ENCODE measurements at places on chromosomes 3 and 15.

DNA sequence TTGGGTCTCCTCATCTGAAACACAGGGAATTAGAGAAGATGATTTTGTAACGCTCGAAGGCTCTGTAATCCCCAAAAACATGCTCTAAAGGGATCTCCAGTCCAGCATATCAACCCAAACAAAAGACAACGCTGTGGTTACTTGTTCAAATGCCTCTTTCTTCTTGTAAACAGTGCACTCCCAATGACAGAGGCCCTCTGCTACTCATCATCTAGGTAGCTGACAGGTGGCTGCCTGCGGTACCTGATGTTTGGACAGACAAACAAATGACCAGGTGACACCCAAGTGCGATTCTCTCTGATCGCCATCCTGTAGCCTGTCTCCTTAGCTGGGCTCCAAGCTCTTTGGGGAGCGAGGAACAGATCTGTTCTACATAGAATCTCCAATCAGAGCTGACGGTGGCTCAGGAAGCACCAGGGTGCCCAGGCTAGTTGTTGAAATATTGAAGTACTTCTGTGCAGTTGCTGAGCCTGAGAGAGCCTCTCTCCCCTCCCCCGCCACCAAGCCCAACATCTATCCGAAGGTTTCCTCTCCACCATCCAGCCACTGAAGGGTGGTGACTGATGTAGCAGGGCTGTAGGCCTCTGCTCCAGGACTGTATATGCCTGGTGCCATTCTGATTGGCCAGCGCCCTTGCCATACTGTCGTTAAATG is 238.7 kb downstream of the XXYLT1 start:
- H3K4me1 ChIP-seq = no peaks in the 10 kb centered on the region
- H3K27me3 ChIP-seq = no peaks in the 10 kb centered on the region

- no peaks in the 10 kb centered on the region for H3K36me3 ChIP-seq
- peaks cover 2% of the 10 kb centered on the region for H3K4me1 ChIP-seq
- H3K4me3 ChIP-seq = no peak overlapping the region
- DNase-seq = no peak
Measured at GRCh38 chr15:63597821-63598220, 634 bp downstream of the FBXL22 start.

GRCh38 chr15:72847033-72847432 is 63.5 kb upstream of the ADPGK start:
- H3K27ac ChIP-seq = no peak overlapping the region
- 0 out of 2 replicates have a peak, but pooled peaks cover 2% of the 10 kb centered on the region for H3K4me1 ChIP-seq
- H3K4me3 ChIP-seq = no peak overlapping the region
- no peak for DNase-seq
- H3K27me3 ChIP-seq = no peaks in the 10 kb centered on the region

GRCh38 chr15:74044267-74045110 is 37.9 kb downstream of the GOLGA6A start:
- H3K4me3 ChIP-seq = no peak overlapping the region
- H3K27me3 ChIP-seq = no peaks in the 10 kb centered on the region
- H3K27ac ChIP-seq = no peak overlapping the region

- H3K27me3 ChIP-seq = no peaks in the 10 kb centered on the region
- no peaks in the 10 kb centered on the region for H3K36me3 ChIP-seq
- no peak overlapping the region for H3K27ac ChIP-seq
- H3K4me3 ChIP-seq = no peak overlapping the region
- no peak for DNase-seq
Measured at GRCh38 chr3:123478314-123478713, 29.4 kb upstream of the ADCY5 start.

- no peak overlapping the region for H3K4me3 ChIP-seq
- no peak for DNase-seq
- no peaks in the 10 kb centered on the region for H3K36me3 ChIP-seq
Measured at GRCh38 chr15:82845686-82846085, 36.3 kb downstream of the WHAMM start.

DNA sequence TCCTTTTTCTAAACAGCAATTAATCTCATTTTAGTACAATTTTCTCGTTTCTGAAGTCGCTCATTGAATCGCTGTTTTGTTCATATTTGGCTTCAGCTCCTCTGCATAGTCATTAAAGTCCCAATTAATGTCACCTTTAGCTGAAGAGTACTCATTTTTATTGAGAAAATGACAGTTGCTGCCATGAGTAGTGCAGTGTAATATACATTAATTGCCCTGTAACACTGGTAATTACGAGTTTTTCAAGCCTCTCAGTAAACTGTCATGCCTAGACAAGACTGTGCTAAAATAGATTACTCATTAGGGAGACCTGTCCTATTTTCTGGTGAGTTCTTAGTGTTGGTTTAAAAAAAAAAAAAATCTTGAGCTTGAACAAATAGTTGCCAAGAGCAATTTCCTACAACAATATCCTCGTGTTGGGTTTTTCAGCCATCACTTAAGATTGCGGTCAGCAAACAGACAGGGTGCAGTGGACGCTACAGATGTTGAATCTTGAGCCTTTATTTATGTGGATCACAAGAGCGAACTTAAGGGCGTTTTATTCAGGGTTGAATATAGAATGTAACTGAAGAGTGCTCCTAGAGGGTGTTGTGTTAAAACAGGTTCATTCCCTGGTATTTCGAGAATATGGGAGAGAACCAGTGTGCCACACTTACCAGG is 176.0 kb downstream of the CDIN1 start:
- no peaks in the 10 kb centered on the region for H3K36me3 ChIP-seq
- no peak overlapping the region for H3K27ac ChIP-seq
- H3K4me3 ChIP-seq = no peak overlapping the region

DNA sequence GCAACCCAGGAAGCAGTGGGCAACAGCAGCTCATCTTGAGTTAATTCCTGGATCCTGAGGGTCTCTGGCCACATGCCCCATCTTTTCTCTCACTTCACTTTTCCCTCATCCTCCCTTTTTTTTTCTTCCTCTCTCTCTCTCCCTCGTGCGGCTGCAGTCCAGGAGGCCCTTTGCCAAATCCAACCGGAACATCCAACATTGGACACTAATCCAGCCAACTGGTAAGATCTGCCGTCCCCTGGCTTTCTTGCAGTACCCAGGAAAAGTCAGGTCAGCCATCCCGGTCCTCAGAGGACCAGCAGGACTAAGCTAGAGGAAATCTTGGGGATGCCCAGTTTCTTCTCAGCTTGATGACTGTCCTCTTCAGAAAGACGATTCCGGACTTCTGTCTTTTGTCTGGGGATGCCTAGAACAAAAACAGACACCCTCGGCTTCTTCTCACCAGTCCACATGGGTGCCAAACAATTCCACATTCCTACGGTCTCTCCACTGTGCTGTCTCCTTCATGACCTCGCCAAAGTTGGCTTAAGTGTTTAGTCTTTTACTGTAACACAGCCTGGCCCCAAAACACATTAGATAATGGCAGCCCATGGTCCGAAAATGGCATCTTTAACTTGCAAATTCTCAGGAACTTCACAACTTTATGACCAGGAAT is 115.6 kb downstream of the GSK3B start:
- H3K4me1 ChIP-seq = no peaks in the 10 kb centered on the region
- H3K27me3 ChIP-seq = no peaks in the 10 kb centered on the region
- H3K4me3 ChIP-seq = no peak overlapping the region
- no peak overlapping the region for H3K27ac ChIP-seq
- no peaks in the 10 kb centered on the region for H3K36me3 ChIP-seq

DNA sequence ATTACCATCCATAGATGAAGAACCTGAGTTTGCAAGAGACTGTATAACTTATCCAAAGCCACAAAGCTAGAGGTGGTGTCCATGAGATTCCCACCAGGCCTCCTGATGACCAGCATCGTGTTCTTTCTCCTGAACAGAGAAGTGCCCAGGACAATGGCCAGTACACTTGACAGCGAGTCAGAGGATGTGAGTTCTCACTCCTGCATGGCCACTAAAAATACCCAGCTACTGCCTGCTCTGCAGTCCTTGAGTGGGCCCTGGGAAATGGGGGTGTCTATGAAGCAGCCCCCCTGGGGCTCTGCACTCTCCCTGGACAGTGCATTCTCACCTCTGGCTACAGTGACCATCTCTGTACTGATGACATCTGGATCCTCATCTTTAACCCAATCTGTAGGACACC is 201.2 kb downstream of the RPLP1 start:
- H3K4me1 ChIP-seq = peaks cover 4% of the 10 kb centered on the region
- H3K4me3 ChIP-seq = no peak overlapping the region
- H3K27ac ChIP-seq = no peak overlapping the region
- no peaks in the 10 kb centered on the region for H3K36me3 ChIP-seq
- DNase-seq = no peak

- no peak overlapping the region for H3K27ac ChIP-seq
- no peak overlapping the region for H3K4me3 ChIP-seq
- no peaks in the 10 kb centered on the region for H3K27me3 ChIP-seq
Measured at GRCh38 chr3:177471733-177472480, 274.6 kb upstream of the TBL1XR1 start.

GRCh38 chr3:159859424-159859823 is 129.2 kb upstream of the IL12A start:
- no peak overlapping the region for H3K4me3 ChIP-seq
- no peak overlapping the region for H3K27ac ChIP-seq
- H3K4me1 ChIP-seq = no peaks in the 10 kb centered on the region
- no peaks in the 10 kb centered on the region for H3K36me3 ChIP-seq
- DNase-seq = no peak
- no peaks in the 10 kb centered on the region for H3K27me3 ChIP-seq

- no peaks in the 10 kb centered on the region for H3K27me3 ChIP-seq
- H3K36me3 ChIP-seq = no peaks in the 10 kb centered on the region
- no peak overlapping the region for H3K27ac ChIP-seq
- DNase-seq = no peak
- H3K4me1 ChIP-seq = no peaks in the 10 kb centered on the region
Measured at GRCh38 chr3:138184994-138185393, 2.1 kb upstream of the ARMC8 start.

GRCh38 chr3:175426805-175427204 is 567.7 kb downstream of the NAALADL2 start:
- DNase-seq = no peak
- H3K4me1 ChIP-seq = no peaks in the 10 kb centered on the region
- no peak overlapping the region for H3K4me3 ChIP-seq
- no peaks in the 10 kb centered on the region for H3K27me3 ChIP-seq
- no peaks in the 10 kb centered on the region for H3K36me3 ChIP-seq
- no peak overlapping the region for H3K27ac ChIP-seq

- H3K27ac ChIP-seq = no peak overlapping the region
- H3K4me1 ChIP-seq = no peaks in the 10 kb centered on the region
- no peaks in the 10 kb centered on the region for H3K36me3 ChIP-seq
- no peak overlapping the region for H3K4me3 ChIP-seq
Measured at GRCh38 chr3:90007778-90008499, 900.5 kb downstream of the EPHA3 start.

DNA sequence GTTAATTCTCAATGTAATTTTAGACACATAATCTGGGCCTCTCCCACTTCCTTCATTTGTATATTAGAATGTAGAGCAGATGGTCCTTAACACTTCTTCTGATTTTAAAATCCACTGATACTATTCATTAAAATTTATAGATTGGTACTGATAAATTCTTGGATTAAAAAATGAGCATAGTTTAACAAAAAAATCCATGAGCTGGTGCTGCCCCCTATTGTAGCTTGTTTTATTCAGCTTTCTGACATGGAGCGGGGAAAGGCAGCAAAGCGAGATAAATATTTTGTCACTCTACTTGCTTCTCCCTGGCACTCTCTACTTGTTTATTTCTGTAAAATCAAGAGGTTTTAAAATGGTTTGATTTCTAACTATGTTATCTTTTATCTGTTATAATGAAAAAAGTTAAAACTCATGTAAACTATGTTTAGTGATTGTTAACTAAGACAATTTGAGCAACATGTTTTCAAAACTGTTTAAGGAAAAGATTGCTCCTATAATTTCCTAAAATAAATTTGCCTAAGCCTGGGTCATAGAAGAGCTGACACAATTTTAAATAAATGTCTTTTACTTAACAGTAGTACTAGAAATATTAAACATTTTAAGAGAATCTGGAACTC is 26.5 kb upstream of the PLOD2 start:
- no peak for DNase-seq
- no peak overlapping the region for H3K27ac ChIP-seq
- H3K36me3 ChIP-seq = no peaks in the 10 kb centered on the region
- H3K4me1 ChIP-seq = no peaks in the 10 kb centered on the region

DNA sequence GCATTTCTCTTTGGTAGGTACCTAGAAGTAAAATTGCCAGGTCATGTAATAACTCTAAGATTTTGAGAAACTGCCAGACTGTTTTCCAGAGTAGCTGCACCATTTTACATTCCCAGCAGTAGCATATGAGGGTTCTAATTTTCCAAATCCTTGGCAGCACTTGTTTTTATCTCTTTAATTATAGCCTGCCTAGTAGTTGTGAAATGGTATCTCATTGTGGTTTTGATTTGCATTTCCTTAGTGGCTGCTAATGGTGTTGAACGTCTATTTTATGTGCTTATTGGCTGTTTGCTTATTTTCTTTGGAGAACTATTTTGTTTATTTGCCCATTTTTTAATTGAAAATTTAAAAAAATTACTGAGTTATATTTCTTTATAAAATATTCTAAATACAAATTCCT is 117.9 kb downstream of the TCF12 start:
- no peaks in the 10 kb centered on the region for H3K36me3 ChIP-seq
- no peak overlapping the region for H3K27ac ChIP-seq
- H3K27me3 ChIP-seq = no peaks in the 10 kb centered on the region
- no peak for DNase-seq

DNA sequence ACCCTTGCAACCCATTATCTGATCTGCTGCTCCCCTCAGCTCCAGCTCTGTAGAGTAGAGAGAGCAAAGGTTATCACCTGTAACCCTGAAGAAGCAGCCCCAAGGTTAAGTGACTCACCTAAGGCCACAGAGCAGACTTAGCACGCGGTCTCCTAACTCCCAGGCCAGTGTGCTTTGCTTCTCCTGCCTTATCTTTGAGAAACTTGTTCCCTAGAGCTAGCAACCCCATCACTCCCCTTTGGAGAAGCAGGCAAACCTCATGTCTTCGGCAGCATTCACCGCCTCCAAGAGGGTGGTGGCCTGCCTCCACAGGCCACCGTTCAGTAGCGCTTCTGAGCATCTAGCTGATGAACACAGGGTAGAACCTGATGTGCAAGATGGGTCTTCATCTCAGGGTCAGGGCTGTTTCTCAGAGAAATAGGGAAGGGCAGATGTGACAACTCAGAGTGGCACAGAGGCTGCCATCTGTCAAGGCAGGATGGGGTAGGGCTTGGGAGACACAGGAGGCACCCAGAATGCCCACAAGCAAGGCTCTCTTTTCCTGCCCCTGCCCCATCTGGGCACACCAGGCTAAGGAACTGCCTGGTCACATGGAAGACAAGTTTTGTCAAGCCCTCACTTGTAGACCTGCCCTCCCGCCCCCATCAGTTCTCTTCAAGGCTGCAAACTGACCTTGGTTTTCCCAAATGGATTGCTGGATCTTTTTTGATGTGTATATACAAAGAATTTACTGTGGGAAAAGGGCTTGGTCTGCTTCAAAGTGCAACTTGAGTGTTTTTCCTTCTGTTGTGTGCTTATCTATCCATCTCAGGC is 34.9 kb upstream of the CLK3 start:
- H3K4me3 ChIP-seq = no peak overlapping the region
- no peak for DNase-seq
- no peaks in the 10 kb centered on the region for H3K4me1 ChIP-seq
- peaks cover 12% of the 10 kb centered on the region for H3K36me3 ChIP-seq
